Uterus (tissue), 4 donors: ENCODE measurements at places on chromosomes 7 and 10. TPM values are rescaled to one million over a fixed set of nuclear protein-coding genes. Genes with fewer than 3 reads are reported as not detected.

Gene ASZ1
- not detected for total RNA-seq

Gene ADRB1
- 0.18 TPM for total RNA-seq

Gene ZNF783
- total RNA-seq: 22.8 TPM

Gene TFR2
- total RNA-seq: 2.0 TPM

Gene RHOBTB1
- total RNA-seq: 67.5 TPM

Gene JAZF1
- total RNA-seq: 27.6 TPM

Gene SLC13A1
- total RNA-seq: not detected

Gene OR2A14
- not detected for total RNA-seq

Gene GRM3
- not detected for total RNA-seq

Gene CLEC5A
- 3.8 TPM for total RNA-seq

Gene CABCOCO1
- not detected for total RNA-seq

Gene RBP4
- total RNA-seq: 3.2 TPM

Gene TMEM168
- 119 TPM for total RNA-seq

Gene FBXO24
- 4.9 TPM for total RNA-seq

Gene ZNF789
- 18.0 TPM for total RNA-seq

Gene SLC18A3
- total RNA-seq: not detected

Gene MET
- total RNA-seq: 37.2 TPM

Gene FAM131B
- total RNA-seq: 1.2 TPM

Gene SAMD9L
- 5.6 TPM for total RNA-seq

Gene NEURL1
- total RNA-seq: 4.6 TPM

Gene GIMAP2
- 28.3 TPM for total RNA-seq

Gene CEP55
- 13.8 TPM for total RNA-seq

Gene PDAP1
- 39.9 TPM for total RNA-seq

Gene CTAGE8
- not detected for total RNA-seq

Gene COPS6
- total RNA-seq: 31.8 TPM
